ENCODE measurements at places on chromosomes 2 and 18. TPM values are rescaled to one million over a fixed set of nuclear protein-coding genes. Genes with fewer than 3 reads are reported as not detected.

The FBXO48 gene
- 0.24 TPM for total RNA-seq

The ICA1L gene
- 1.9 TPM for total RNA-seq

The ACADL gene
- 0.48 TPM for total RNA-seq

The SETBP1 gene
- total RNA-seq, result 2.7 TPM

The DAW1 gene
- total RNA-seq, result 0.64 TPM

The SPATA3 gene
- total RNA-seq, result not detected

The METTL8 gene
- 55.6 TPM for total RNA-seq

The CPLX4 gene
- 0.24 TPM for total RNA-seq

The DES gene
- not detected for total RNA-seq

The PIEZO2 gene
- 0.48 TPM for total RNA-seq

The OBSL1 gene
- total RNA-seq, result 31.8 TPM

The TMEM214 gene
- total RNA-seq, result 15.4 TPM

The DYSF gene
- total RNA-seq, result 7.0 TPM

The SFTPB gene
- total RNA-seq, result not detected

The GYPC gene
- total RNA-seq, result 7.7 TPM

The SERPINB2 gene
- total RNA-seq, result 219 TPM

The MTX2 gene
- total RNA-seq, result 29.2 TPM

The RGPD4 gene
- not detected for total RNA-seq

The CERKL gene
- total RNA-seq, result 0.72 TPM

The AMER3 gene
- total RNA-seq, result not detected

The ATP8B1 gene
- 29.2 TPM for total RNA-seq

The AQP12A gene
- not detected for total RNA-seq

The SP9 gene
- total RNA-seq, result not detected

The TLX2 gene
- not detected for total RNA-seq

The TEX261 gene
- 16.4 TPM for total RNA-seq

The CD8B2 gene
- not detected for total RNA-seq

The CRYBA2 gene
- total RNA-seq, result not detected

The TCF23 gene
- not detected for total RNA-seq

The IL1RL1 gene
- total RNA-seq, result 11.6 TPM

The IL36A gene
- 3.0 TPM for total RNA-seq

The MYO3B gene
- total RNA-seq, result 0.85 TPM

The CD207 gene
- not detected for total RNA-seq
